ENCODE measurements at places on chromosomes 13 and 19.

- DNase-seq: no peak
These were observed 575.2 kb downstream of the DACH1 start for GRCh38 chr13:71291842-71292146.

DNA sequence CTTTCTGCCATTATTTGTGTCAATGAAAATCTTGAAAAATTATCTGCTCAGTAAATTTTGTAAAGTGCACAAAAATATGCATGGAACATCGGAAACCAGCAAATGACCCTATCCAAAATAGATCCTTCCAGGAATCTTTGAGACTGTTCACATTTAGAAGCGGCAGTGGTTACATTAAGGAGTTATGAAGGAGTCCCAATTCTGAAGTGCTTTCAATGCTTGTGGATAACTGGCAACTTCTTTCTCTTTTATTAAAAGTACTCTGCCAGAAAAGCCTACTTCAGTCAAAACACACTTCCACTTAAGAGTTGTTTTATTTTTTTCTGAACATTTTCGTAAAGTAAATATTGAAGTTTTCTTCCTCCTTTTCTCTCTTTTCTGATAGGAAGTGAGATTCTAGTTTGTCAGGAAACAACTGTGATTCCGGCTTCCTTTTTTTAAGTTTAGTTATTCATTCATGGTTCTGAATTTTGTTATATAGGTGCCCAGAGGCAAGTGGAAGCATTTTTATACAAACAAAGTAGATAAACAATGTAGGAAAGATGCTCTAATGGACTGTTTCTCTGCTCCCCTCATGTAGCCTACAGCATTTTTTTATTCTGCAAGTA, 83.5 kb downstream of the PCDH9 start:
- DNase-seq: no peak

GRCh38 chr19:38898788-38899446, 501 bp downstream of the SIRT2 start:
- no peak for DNase-seq

DNA sequence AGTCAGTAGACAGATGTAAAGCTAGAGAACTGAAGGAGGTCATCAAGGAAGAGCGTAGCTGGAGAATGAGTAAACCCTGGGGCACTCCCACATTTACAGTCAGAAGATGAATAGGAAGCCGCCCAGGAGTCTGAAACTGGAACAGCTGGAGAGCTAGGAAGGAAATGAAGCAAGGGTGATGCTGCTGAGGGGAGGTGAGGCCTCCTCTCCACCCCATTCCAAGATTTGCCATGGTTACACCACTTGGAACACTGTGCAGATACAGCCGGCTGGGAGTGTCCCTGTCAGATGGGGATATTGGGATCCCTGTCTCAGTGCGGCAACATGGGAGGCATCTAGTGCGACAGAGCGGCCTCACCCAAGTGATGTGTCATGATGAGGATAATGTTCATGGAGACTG, 51.8 kb upstream of the GPI start:
- DNase-seq: no peak

GRCh38 chr19:38831142-38831605, 420 bp downstream of the ECH1 start:
- DNase-seq: peak; percentile 87

DNA sequence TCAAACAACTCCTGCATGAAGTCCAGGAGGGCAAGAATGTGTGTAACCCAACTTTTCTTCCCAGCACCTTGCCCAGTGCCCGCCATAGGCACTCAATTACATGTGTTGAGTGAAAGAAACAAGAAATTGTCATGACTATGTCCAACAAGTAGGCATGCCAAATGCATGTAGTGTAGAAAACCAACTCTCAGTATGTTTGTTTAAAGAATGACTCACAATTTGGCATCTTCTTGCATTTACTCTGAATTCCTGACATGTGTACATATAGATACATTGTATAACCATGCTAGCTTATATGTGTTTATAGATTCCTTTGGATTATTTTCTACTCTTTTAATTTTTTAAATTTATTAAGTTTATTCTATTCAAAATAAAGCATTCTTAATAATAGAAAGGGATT, 305.0 kb downstream of the EFNB2 start:
- no peak for DNase-seq

DNA sequence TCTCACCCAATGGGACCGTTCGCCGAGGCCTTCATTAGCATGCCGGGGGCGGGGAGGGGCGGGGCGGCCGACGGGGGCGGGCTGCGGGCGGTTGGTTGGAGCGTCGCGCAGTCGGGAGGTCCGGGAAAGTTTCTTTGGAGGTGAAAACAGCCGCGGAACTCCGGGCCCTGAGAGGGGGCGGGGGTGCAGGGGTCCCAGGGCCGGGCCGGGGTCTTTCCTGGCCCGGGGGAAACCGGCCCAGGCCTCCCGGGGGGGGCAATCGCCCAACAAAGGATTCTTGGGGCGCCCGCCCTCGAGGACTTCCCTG, at the start of gene HMG20B:
Gene HMG20B, plus strand, starts transcription at position 90 of the 307 bp plus-strand sequence. CDS start 366 bp downstream, outside the sequence.
- no peak for DNase-seq

Data from HuH-7.5 (cell line).